Dermis microvascular lymphatic vessel endothelial cell (primary cell): ENCODE measurements at places on chromosomes 7 and 10.

DNA sequence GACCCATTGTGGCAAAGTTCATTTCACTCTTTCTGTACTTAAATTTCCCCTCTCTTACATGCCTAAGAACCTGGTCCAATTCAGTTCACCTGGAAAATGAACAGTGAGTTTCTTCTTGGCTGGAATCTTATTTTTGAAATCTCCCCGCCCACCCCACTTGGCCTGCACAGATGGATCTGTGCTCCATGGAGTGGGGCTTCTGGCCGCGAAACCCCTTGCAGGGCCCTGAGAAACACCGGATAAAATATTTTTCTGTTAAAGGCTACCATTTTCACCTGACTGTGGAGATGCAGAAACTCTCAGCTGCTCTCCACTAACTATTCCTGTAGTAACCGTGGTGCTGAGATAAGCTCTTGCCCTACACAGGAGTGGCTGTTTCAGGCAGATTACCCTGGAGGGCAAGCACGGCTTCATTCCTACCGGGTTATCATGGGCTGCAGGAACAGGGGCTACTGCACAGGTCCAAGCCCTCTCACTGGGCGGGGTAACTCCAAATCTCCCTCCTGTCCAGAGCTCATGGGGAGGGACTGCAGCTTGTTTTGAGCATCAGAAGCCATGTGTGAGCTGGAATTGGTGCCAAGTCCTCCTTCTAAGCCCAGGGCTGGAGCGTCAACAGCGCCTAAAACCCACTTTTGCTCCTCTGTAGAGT is 118.9 kb downstream of the PRPF18 start:
- DNase-seq = no peak

- no peak for DNase-seq
These were observed 44.5 kb downstream of the LANCL2 start for GRCh38 chr7:55409482-55410225.

GRCh38 chr10:132648072-132648850 is 110.7 kb downstream of the INPP5A start:
- DNase-seq = no peak

DNA sequence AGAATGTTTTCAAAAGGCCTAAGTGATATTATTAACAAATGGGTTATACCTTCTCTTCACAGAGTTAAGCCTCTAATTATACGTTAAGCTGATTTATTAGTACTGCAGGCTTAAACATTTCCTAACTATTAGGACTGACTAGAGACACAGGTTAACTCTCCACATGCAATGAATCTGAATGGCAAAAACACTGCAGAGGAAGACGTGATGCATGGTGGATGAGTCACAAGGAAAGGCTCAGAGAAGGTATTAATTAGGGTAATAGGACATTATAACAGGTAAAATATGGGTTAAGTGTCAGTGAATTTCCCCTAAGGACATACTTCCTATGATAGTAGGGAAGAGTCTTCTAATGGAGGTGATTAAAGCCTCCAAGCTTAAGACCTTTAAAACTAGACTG is 24.7 kb upstream of the SEM1 start:
- no peak for DNase-seq

DNA sequence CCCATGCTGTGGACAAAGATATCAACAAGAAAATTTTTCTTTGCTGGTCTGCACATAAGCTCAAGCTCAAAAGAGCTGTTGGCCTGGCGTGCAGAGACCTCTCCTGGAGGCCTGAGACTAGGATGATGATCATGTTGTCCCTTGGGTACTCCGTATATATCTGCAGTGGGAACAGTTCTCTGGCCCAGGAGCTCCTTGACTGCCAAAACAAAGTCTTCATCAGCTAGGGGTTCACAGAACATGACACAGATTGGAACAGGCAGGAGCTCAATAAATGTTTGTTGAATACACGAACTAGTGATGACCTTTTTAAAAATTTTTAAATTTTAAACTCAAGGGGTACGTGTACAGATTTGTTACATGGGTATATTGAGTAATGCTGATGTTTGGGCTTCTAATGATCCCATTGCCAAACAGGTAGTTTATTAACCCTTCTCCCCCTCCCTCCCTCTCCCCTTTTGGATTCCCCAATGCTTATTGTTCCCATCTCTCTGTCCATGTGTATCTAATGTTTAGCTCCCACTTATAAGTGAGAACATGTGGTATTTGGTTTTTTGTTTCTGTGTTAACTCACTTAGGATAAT is 49.1 kb downstream of the ZNF783 start:
- no peak for DNase-seq

- no peak for DNase-seq
These were observed 19.9 kb upstream of the SP4 start for GRCh38 chr7:21407796-21408480.

DNA sequence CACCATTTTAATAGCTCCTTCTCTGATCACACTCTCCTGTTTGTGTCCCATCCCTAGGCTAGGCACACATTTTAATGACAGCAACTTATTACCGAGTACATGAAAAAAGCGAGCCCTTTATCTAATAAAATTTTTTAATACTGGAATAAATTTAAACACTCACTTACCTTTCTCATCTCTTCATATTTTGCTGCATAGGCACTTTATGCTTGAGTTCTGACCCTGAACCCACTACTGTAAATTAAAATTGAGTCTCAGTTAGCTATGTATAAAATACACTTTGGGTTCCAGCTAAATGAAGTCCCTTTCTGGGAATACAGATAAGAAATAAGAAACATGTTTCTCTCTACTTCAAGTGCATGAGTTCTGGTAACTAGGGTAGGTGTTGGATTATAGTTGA is 104.6 kb downstream of the HECW1 start:
- no peak for DNase-seq

DNA sequence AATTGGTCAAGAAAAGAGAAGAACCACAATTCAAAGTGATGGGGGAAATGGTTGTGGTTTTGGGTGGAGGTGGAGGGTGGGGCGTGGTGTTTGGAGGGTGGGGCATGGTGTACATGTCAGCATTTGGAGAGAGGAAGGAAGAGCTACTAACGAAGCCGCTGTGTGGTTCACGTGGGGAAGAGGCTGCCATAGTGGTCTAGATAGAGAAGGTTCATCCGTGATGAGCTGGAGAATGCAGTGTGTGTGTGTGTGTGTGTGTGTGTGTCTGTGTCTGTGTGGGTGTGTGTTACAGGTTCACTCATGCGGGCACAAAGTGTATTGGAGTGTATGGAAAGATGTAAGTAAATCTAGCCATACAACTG is 6.1 kb upstream of the VCL start:
- no peak for DNase-seq

DNA sequence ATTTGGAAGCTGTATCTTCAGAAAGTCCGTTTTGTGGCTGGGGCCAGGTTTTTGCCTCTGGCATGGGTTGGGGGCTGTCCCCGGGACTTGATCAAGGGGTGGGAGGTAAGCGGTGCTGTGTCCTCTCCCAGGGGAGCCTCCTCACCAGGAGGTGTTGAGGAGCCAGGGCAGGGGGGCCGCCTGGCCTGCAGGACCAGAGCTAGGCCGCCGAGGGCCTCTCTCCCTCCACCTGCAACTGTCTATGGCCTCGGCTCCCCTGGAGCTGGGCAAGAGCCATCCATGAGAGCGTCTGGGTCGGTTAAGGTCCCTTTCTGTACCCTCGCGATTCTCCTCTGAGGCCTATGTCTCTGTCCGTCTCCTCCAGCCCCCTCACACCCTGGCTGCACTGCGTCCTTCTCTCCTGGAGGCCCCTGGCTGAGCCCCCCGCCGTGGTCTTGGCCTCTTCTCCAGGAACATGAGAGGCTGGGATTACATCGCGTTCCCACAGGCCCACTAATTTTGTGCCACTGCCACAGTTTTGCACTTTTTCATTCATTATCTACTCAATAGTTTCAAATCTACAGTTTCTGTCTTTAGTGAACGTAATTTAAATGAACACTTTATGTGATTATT is 20.6 kb downstream of the CALML5 start:
- no peak for DNase-seq

- no peak for DNase-seq
These were observed 105.5 kb upstream of the CHST15 start for GRCh38 chr10:124198871-124199270.

DNA sequence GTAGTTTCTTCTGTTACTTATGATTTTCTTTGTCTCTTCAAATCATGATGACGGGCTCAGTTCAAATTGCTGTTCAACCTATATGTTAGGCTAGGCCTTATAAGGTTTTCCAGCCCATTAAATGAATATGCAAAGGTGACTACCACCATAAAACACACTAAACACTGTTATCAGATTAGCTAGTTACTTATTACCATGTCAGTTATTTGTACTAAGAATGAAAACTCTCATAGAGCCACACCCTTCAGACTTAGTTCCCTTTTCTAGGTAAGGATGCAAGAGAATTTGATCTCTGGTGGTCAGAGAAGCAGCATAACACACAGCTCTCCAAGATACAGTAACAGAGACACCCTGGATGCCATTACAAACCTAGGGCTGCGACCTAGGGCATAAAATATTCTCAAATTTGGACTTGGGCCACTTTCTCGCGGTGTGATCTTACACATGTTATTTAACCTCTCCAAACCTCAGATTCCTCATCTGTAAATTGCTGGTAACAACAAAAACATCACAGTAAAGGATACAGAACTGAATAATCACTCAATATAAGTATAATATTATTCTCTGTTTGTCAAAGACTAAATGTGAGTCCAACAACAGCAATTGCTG is 35.6 kb downstream of the ANKMY2 start:
- no peak for DNase-seq

DNA sequence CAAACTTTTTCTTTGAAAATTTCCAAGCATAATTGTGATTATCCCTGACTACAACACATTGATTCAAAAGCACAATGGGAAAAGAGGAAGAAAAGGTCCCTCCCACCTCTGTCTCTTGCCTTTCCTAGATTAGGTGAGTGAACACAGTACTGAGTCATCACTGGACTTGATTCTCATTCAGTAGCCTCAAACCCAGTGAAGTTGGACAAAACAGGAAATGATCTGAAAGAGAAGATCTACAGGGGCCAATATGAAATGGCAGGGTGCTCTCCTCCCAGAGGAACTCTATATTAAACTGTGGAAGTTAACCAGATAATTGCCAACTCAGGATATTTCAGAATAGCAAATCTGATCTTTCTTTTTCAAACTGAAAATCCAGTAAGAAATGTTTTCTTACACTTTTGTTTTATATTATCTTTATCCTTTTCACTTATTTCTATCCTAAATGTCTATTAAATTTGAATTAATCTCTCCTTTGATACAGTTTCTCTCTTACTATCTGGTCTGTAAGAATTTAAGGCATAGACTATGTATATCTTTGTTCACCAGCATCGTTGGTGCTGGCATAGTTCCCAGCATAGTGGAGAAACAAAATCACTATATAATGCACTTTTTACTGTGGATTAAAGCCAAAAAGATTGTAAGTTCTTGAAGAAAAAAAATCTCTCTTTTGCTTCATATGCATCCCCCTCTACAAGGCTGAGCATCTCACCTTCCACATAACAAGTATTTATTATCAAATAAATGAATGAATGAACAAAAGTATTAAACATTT is 41.4 kb upstream of the IKZF1 start:
- no peak for DNase-seq

- DNase-seq = no peak
These were observed 506.6 kb upstream of the FOXK1 start for GRCh38 chr7:4175346-4175973.

DNA sequence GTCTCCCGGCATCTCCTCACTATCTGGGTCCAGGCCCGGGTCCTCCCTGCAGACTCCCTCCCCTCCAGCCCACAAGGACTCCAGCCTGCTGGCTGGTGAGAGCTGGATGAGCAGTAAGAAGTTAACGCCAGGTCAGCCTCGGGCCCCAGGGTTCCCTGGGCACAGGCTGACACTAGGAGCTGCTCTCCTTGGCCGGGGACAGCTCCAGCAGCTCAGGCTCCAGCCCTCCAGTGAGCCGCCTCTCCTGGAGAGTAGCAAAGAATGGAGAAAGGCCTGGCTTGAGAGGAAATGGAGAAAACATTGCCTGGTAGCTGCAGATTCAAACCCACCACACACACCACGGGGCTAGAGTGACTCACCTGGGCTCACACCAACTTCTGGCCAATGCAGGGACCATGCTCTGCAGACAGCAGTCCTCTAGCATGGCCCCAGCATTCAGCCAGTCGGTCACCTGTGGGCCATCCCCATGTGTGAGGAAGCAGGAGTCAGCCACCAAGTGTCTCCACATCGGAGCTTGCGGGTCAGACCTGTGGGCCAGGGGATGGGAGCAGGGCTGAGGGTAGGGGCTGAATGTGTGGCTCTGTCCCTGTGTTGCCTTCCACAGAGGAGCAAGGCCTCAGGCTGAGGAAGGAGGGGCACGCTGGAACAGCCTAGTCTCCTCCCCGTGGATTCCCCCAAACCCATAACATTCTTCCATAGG is 6.5 kb downstream of the SAP25 start:
- no peak for DNase-seq

GRCh38 chr7:34341326-34341725 is 316.7 kb upstream of the NPSR1 start:
- DNase-seq = no peak

DNA sequence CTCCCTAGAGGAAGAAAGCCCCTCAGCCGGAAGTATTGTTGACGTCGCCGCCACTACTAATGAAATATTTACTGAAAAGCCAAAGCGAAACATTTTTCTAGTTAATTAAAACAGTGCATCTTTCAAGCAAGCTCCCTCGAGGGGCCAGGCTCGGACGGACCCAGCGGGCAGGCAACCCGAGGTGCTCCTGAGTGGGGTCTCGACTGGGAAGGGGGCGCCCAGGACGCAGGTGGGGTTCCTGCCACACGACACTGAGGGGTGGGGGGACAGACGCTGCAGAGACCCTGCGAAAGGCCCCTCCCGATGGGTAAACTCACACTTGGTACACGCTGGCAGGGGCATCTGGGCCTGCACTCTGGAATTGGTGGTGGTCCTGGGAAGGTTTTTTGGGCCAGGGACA is 72.4 kb upstream of the ADGRA1 start:
- no peak for DNase-seq

- DNase-seq = no peak
These were observed 223.1 kb downstream of the REEP3 start for GRCh38 chr10:63744060-63744941.

DNA sequence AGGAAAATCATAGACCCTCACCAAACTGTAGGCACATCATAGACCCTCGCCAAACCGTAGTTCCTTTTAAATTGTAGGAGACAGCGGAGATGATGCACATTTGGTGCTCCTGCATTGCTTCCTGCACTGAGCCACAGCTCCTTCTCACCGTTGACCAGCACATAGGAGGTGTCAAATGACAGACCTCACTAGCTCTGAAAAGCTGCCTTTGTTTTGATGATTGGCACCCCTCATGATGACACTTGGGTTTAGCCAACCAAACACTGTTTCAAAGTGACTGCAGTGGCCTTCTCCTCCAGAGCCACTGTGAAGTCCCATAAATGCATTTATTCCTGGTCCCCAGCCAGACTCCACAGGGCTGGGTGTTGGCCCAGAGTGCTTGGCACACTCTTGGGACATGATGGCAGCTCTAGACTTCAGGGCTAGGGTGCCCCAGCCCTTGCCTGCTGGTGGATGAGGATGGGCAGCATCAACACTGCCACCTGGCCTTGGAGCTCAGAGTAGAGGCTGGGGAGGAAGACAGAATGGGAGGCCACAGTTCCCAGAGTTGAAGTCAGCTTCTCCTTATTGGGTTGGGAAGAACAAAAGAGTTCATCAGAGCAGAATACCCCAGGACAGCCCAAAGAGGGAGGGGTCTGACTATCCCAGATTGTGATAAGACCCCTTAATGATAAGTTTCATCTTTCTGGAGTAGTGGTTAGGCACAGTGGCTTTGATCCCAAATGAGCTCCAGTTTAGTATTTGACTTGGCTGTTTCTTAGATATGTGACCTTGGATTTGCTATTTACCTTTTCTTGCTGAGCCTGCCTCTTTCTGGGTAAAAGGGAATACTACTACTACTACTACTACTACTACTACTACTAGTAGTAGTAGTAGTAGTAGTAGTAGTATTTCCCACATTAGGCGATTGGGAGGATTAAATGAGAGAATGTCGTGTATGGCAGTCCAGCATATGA is 75.3 kb downstream of the MTPN start:
- no peak for DNase-seq
